ENCODE measurements at places on chromosomes 7 and 10.

DNA sequence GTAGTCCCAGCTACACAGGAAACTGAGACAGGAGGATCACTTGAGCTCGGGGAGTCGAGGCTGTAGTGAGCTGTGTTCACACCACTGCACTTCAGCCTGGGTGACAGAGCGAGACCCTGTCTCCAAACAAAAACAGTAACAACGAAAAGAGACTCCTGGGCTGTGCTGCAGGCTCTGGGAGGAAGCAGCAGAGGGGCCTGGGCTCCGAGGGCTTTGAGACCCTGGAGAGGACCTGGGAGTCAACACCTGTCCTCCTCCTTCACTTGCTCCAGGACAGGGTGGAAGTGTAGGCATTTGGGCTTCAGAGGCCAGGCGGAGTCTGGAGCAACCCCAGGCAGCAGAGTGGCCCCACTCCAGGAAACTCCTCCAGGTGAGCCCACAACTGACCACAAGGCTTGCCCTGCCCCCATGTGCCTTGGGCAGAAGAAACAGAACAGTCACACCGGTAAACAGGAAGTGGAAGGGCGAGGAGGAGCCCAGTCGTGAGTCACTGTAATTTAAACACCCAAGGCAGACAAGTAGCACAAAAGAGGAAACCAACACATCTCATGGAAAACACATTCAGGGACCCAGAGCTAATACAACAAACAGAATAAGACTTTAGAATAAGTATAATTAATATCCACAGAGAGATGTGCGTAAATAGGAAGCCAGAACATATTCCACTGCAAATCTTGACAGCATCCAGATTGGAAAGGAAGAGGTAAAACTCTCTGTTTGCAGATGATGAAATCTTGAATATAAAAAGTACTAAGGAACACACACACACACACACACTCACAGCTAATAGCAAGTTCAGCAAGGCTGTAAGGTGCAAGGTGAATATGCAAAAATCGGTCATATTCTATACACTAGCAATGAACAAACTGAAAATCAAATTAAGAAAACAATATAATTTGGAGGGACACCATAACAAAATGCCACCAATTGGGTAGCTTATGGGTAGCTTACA is 20.5 kb upstream of the RASGEF1A start:
- DNase-seq: peak; percentile 49

- no peak for DNase-seq
Measured at GRCh38 chr10:10730471-10731043, 287.1 kb upstream of the CELF2 start.

GRCh38 chr10:43393606-43394360 is 15.2 kb downstream of the HNRNPF start:
- DNase-seq: no peak

DNA sequence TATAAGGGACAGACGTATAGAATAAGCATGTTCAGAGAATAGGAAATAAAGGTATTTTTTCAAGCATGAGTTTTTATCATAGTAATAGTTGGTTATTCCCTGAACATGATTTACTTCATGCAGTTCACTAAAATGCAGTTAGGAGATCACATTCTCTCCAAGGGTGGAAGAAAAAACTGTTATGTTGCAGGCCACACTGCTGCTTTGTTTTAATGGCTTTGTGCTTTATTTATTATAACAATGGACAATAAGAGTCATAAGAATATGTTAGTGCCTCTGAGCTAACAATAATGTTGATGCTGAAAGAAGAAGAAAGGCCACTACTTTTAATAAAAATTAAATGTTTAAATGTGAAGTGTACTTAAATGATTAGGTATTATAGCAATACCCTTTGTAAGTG is 78.5 kb upstream of the GATAD1 start:
- no peak for DNase-seq

DNA sequence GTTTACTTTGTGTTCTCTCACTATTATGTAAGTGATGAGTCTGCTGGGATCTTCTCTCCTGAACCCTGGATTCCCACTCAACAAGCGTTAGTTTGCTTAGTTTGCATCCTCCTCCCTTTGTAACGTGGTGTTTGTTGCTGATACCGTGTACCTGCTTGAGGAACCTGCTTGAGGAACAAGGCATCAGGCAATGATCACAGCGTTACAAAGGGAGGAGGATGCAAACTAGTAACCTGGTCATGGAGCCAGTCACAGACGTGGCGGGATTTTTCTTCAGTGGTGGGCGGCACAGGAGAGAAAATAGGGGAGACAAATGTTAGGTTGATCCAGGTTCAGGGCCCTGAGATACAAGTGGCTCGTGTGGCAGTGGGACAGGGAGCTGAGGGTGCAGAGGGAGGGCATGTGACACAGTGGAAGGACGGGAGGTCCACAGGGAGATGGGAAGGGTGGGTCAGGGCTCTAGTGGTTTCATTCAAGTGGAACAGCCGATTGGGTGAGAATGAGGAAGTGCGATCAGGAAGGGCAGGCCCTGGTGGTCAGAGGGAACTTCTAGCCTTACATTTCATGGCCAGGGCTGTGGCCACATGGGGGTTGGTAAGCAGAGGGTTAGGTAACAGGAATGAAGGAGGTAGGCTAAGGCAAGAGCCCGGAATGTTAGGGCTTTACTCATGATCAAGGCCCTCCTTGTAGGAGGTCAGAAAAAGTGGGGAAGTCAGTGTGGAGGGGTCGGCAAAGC is 38.0 kb downstream of the SNX10 start:
- DNase-seq: no peak

DNA sequence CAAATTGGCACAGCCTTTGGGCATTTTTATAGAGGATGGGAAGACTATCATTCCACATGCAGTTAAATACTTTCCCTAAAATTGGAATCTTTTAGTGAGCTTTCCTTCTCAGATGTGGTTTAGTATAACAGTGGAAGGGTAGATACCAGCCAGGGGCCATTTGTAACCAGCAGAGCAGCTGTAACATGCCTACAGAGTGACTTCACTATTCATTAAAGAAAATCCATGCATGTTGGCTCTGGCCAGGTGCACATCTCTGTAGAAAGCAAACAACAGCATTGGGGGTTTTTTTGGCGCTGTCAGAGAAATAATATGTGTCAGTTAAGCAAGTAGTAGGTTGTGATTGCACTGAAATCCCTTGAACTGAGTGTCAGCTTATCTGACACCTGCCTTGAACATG is 115.6 kb downstream of the LHFPL3 start:
- no peak for DNase-seq

DNA sequence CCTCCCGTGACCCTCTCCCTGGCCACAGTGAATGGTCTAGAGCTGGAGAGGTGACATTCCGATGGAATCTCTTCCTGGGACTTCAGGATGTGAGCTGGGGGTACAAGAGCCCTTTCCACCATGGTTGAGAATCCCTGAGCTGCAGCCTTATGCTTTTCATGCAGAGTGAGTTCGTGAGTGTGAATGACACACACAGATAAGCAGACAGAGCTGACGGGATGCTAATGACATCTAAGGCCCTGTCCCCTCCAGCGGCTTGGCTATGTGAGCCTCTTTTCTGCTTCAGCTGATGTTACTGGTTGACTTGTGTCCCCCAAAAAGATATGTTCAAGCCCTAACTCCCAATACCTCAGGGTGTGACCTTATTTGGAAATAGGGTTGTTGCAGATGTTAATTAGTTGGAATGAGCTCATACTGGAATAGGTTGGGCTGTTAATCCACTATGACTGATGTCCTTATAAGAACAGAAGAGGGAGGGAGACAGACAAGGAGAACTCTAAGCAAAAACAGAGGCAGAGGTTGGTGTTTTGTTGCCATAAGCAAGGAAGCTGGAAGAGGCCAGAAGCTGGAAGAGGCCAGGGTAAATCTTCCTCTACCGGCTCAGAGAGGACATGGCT is 111.1 kb upstream of the AFAP1L2 start:
- no peak for DNase-seq

GRCh38 chr10:24851629-24852028 is 100.8 kb downstream of the PRTFDC1 start:
- no peak for DNase-seq

DNA sequence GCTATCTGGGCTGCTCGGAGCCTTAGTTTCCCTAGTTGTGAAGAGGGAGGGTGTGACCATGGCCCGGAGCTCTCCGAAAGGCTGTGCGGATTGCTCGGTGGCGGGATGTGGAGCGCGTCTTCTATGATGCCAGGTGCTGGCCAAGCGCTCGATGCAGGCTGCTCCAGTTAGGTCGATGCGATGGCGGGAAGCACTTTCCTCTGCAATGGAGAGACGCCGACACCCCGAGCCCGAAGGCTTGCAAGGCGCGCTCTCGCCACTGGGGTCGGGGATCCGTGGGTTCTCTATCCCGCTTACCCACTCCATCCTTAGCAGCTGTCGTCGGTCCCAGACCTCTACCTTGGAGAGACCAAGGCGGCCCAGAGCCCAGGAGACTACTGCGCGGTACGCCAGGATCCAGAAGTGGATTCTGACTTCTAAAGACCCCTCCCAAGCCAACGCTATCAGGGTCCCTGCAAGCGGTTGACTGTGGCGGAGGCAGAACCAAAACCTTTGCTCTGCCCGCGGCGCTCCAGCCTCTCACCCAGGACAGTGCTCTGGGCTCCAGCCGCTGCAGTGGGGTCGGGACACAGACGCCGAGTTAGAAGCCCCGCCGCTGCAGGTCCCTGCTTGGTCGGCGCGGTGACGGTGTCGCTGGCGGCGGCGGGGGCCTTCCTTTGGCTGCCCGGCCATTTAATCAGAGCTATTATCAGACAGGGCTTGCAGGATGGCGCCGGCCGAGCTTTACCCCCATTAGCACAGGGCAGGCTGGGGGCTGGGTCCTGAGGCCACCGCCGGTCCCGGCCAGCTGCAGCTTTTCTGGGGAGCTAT is 7.8 kb upstream of the TBX20 start:
- DNase-seq: no peak

- no peak for DNase-seq
Measured at GRCh38 chr7:132430041-132430855, 146.0 kb downstream of the PLXNA4 start.

GRCh38 chr10:6176691-6177231 is 26.0 kb upstream of the PFKFB3 start:
- no peak for DNase-seq

GRCh38 chr10:20958225-20958624 is 61.1 kb upstream of the NEBL start:
- no peak for DNase-seq

DNA sequence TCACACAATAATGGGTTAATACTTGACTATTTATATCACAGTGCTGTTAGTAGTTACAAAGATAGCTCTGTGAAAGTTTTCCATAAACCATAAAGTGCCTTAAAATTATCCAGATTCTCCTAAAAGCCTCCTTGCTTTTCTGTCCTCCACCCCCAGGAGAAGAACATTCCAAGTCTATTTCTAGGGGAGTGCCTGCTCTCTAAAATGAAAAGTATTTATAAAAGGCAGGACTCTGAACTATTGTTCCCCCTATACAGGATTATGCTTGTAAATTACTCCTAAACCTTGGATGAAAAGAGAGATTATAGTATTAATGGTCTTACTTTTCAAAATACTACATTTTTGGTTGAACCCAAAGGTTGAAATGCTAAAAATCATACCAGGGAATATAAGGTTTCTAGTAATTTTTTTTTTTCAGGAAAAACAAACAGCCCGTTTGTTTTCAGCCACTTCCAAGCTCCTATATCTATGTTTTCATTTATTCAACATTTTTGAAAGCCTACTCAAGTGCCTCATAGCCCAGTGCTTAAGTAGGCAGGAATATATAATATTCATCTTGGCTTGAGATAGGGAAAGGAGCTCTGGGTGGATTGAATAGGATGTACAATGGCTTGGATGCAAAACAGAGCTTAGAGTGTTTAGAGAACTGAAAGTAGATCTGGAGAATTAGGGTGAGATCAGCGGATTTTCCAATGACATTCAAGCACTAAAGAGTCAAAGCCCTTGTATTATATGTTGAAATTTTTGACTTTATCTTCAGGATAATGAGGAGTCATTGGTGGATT is 320.7 kb downstream of the GPR37 start:
- DNase-seq: no peak

DNA sequence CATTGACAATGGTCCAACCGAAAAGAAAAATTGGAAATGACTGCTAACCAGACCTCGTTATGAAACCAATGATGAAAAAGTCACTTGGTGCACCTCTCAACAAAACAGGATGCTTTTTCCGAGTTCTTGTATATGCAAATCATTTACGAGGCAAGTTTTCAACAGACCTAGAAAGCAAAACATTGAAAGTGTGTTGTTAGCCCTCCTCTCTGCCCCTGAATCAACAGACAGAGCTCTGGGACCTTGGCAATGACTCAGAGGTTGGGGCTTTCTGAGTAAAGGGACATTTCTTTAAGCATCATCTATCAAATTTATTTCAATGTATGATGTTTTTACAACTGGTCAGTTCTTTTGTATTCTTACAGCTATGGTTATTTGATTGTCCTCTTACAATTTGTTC is 16.3 kb upstream of the DKK1 start:
- DNase-seq: no peak

GRCh38 chr7:75966190-75966961 is 28.0 kb downstream of the TMEM120A start:
- no peak for DNase-seq

- no peak for DNase-seq
Measured at GRCh38 chr7:22016507-22016906, 70.8 kb upstream of the CDCA7L start.

DNA sequence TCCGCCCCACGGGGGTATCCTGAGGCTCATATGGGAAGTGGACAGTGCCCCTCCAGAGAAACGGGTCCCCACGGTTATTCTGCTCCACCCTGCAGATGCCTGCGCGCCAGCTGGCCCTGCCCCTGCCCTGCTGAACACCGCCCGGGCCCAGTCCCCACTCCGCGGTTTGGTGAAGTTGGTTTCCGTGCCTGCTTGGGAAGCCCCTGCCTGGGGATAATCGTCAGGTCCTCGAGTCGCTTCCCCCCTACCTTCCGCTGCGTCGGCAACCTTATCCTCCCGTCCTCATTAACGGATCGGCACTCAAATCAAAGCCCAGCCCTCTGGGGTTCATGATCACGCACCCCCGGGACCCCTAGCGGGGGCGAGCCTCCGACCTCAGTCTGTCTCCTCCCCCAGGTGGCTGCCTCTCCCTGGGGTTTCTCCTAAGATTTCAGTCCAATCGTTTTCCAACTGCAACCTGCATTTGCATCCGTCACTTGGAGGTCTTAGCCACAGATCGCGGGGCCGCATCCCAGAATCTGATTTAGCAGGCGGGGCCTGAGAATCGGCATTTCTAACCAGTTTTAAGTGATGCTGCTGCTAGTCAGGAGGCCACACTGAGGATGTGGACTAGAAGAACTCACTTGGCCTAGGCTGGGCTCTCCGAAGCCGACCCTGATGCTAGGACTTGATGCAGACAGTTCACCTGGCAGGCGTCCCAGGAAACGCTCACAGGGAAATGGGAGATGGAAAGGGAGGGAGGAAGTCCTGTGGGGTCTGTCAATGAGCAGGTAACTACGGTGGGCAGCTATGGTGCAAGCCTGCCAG is 27.6 kb downstream of the WDR86 start:
- DNase-seq: no peak

GRCh38 chr7:140209866-140210609 is 33.3 kb upstream of the KDM7A start:
- no peak for DNase-seq
